ENCODE measurements at places on chromosomes 6 and 20.
A peak's percentile ranks its signal among the peaks of the same experiment; 100 is the strongest.

- no peak for DNase-seq
Measured at GRCh38 chr6:26539071-26539615, 977 bp downstream of the HMGN4 start.

- DNase-seq = no peak
Measured at GRCh38 chr20:25274891-25275812, 27.3 kb downstream of the PYGB start.

- DNase-seq = no peak
Measured at GRCh38 chr6:68240726-68241125, 394.4 kb upstream of the ADGRB3 start.

DNA sequence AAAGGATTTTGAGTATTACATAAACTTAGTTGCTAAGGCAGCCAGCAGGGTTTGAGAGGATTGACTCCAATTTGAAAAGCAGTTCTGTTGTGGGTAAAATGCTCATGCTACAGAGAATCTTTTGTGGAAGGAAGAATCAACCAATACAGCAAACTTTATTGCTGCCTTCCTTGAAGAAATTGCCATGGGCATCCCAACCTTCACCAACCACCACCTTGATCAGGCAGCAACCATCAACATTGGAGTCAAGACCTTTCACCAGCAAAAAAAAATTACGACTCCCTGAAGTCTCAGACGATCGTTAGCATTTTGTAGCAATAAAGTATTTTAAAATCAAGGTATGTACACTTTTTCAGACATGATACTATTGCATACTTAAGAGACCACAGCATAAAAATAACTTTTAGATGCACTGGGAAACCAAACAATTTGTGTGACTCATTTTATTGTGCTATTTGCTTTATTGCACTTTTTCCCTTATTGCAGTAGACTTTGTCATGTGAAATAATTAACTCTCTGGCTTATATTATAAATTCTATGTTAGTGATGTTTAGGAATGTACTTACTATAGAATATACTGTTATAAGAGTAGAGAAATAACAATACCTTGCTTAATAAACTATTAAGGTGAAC, 390.8 kb downstream of the CDKAL1 start:
- DNase-seq = no peak

- no peak for DNase-seq
Measured at GRCh38 chr20:34534391-34535165, 18.4 kb downstream of the DYNLRB1 start.

- DNase-seq = no peak
Measured at GRCh38 chr6:30340589-30341054, 4.3 kb upstream of the RPP21 start.

GRCh38 chr6:43127180-43127579, 43.9 kb upstream of the SRF start:
- DNase-seq = no peak

DNA sequence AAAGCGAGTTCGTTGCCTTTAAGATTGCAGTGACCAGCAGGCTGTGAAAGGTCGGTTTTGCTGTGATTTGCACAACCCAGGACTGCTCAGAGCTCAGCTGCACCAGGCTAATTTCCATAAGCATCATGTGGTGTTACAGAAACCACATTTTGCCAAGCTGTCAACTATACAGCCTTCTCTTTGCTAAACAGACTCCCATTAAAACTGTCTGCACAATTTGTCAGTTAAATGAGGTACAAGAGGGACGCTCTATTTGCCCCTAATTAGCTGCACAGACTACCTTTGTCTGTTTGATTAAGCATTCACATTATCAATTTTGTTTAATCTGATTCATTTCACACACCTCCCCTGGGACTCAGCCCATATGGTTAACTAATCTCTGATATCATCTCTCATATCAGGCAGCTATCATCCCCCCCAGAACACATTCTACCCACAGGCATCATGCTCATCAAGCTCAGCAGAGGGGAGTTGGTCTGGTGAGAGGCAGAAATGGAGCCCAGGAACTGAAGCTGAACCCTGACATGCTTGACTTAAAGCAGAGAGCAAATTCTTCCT, 62.1 kb downstream of the OLIG3 start:
- DNase-seq = no peak

DNA sequence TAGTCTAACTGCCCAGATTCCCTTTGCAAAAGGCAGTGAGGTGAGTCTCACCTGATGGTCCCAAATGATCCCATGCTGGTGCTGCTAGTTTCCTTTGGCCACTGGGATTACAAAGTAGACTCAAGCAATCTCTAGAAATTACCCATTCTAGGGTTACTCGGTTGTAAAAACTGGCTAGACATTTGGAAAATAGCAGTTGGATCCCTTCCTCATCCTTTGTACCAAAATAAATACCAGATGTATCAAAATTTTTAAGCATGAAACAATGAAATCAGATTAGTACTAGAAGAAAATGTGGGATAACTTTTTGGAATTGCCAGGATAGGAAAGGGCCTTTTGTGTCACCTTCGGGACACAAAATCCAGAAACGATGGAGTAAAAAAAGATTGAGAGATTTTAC, 112.9 kb upstream of the TOP1 start:
- DNase-seq = no peak

- no peak for DNase-seq
Measured at GRCh38 chr20:13028673-13029072, 19.9 kb downstream of the SPTLC3 start.

GRCh38 chr20:16145919-16146318, 427.3 kb downstream of the KIF16B start:
- DNase-seq = no peak

GRCh38 chr20:38651154-38651553, 49.5 kb downstream of the ARHGAP40 start:
- no peak for DNase-seq

DNA sequence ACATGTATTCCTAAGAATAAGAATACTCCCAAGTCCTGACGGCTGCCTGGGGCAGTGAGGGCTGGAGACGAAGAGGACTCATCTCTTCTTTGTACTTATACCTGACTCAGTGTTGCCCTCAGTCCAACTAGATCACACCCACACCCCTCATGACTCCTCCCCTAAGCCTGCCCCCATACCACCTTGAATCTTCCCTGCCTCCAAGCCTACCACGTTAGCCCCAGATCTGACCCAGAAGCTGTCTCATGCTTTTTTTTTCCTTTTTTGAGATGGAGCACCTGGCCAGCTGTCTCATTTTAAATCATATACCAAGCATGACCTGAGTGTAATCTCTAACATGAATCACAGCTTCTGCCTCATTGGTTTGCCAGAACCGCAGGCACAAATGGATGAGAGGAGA, 45.2 kb downstream of the MUC22 start:
- DNase-seq = no peak

GRCh38 chr6:79650950-79651349, 19.8 kb downstream of the SH3BGRL2 start:
- DNase-seq = no peak

GRCh38 chr20:16530201-16530681, 43.0 kb downstream of the KIF16B start:
- DNase-seq = no peak

- no peak for DNase-seq
Measured at GRCh38 chr6:74311431-74311830, 615.4 kb downstream of the CD109 start.

GRCh38 chr6:56002336-56002735, 126.9 kb upstream of the BMP5 start:
- no peak for DNase-seq

DNA sequence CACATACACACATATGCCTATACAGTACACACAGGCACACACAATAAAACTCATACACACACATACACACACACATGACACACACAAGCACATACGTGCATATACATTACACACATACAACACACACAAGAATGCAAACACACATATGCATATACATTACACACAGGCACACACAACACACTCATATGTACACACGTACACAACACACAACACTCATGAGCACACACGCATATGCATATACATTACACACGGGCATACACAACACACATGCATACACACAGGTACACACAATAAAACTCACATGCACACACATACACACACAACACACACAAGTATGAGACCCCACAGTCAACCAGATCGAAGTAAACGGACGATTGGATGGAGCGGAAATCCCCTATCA, 238.2 kb downstream of the ERMARD start:
- no peak for DNase-seq

DNA sequence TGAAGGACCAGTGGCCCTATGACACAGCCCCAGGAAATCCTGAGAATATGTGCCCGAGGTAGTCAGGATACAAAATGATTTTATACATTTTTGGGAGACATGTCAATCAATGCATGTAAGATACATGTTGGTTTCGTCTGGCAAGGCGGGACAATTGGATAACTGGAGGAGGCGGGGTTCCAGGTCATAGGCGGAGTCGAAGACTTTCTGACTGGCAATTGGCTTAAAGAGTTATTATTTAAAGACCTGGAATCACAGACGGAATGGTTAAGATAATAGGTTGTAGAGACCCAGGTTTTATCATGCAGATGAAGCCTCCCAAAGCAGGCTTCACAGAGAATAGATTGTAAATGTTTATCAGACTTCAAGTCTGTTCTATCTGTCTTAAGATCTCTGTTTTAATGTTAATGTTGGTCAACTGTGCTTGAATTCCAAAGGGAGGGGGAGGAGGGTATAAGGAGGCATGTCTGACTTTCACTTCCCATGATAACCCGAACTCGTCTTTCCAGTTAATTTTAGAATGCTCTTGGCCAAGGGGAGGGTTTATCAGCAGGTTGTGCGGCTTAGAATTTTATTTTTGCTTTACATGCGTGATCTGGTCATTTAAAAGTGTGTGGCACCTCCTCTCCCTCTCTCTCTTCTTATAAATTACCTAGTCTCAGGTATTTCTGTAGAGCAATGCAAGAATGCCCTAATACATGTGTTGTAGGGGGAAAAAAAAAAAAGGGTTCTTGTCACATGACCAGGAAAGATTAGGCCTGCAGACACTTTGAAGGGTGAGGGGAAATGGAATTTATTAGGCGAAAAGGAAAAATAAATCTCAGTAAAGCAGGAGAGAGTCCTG, 230.7 kb downstream of the NFATC2 start:
- DNase-seq = no peak

DNA sequence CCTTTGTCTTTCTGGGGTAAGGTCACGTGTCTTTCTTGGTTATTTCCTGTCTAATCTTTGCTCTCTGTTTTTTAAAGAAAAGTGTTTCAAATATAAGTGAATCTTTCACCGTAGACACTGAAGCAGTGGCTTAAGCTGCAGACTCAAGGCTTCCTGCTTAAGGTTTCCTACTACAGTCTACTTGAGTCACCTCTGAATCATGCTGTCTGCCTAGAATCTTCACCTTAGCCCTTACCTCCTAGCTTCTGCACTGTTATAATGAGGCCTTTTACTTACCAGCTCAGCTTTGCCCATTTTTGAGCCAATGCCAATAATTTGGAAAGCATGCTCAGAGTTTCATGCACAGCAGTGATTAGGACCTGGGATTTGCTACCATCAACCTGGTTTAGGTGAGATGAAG, 30.6 kb downstream of the ADGRF4 start:
- DNase-seq = no peak

DNA sequence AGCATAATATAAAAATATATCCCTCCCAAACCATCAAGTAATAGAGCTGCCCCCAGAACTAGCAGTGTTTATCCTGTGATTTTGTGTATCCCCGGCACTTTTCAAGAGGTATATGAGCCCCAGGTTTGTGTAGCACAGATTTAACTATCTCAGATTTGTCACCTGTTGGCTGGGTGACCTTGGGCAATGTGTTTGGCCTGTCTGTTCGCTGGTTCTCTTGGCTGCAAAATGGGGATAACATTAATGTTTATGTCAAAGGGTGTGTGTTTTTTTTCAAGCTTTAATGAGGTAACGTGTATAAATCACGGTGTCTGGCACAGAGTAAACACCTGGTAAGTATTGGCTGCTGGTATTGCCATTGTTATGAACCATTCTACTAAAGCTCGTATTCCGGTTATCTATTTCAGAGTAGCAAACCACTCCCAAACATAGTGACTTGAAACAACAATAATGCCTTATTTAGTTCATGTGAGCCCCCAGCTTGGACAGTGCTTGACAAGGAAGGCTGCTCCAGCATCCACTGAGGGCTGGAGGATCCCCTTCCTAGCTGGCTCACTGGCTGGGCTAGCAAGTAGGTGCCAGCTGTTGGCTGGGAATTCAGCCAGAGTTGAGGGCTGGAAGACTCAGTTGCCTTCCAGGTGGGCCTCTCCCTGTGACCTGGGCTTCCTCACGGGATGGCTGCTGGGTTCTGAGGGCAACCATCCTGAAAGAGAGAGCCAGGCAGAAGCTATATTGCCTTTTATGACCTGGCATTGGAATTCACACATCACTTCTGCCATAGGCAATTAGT, 36.2 kb downstream of the PDRG1 start:
- no peak for DNase-seq

DNA sequence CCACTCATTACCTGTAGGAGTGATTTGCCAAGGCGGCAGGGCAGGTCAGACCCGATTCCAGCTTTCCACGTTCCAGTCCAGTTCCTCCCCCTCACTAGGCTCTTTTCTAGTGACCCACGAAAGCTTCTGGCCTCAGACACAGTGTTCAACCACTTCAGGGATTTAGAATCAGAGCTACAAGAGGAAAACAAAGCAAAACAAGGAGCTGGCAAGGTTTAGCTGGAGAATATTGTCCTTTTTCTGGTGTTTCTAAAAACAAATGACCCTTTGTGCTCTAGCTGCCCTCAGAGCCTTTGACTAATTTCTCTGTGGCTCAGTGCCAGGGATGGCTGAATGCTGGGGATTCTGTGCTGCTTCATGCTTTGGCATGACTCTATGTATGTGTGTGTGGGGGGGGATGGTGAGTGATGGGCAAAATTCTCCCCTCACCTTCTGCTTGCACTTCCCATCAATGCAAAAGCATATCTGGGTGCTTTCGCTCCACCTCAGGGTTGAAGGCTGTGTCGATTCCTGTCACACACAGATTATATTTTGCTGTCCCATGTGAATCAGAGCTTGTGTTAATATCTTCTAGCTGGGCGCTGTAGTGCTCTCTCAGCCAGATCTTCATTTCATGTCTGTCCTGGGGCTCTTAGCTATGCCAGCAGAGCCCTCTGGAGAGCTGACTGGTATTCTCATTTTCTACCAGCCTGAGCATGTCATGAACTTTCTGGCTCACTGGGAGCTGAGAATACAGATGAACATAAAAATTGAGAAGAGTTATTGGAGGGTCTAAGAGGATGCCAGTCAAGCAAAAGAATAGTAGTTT, 19.3 kb upstream of the NEDD9 start:
- DNase-seq = no peak

DNA sequence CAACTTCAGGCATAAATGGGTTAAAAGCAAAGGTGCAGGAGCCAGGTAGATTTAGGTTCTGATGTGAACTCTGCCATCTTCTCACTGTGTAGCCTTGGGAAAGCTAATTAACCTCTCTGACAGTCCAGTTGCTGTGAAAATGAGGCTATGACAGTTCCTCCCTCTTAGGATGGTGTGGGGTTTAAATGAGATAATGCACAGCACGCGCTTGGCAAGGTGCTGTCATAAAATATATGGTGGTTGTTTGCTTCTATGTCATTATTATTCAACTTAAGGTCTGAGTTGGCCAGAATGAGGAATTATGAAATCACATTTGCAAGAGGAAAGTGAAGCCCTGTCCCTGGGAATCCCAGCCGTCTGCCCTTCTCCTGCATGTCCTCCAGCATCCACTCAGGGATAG, 15.5 kb upstream of the BCAS1 start:
- DNase-seq = no peak

- DNase-seq = no peak
Measured at GRCh38 chr6:9620263-9620662, 794.6 kb downstream of the TFAP2A start.

GRCh38 chr6:11525468-11526155, 11.9 kb upstream of the TMEM170B start:
- DNase-seq = no peak

GRCh38 chr20:57529160-57529585, 4.2 kb upstream of the CTCFL start:
- no peak for DNase-seq

- peak; percentile 67 for DNase-seq
Measured at GRCh38 chr6:158653577-158654354, 3.9 kb downstream of the SYTL3 start.

GRCh38 chr20:4519534-4519933, 202.2 kb upstream of the PRND start:
- no peak for DNase-seq
